ENCODE measurements at places on chromosomes 2 and 18.

- no peak for DNase-seq
These were observed 144.5 kb upstream of the TCF4 start for GRCh38 chr18:55732227-55733106.

DNA sequence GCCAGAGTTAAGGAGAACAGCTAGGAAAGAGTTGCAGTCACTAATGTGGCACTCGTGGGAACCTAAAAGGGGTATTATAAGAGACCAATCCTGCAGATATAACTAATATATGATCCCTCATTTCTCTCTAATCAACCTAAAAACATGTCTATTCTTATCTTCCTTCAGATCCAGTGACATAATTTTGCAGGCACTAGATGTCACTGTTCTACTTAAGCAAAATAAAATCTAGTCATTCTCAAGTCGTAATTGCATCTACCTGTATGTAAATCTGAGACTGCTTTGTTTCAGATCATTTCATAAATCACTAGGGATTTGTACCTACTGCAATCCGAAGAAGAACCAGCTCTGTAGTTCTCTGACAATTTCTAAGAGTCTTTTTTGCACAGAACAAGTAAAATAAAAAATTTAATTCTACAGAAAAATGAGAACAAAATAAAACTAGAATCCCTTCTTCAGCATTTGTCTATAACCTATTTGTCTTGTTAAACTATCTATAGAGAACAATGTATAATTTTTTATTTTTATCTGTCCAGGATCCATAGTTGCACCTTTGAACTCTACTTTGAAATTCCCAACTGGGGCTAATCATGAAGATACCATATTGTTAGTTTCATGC, 56.5 kb upstream of the ERBB4 start:
- DNase-seq, result no peak

DNA sequence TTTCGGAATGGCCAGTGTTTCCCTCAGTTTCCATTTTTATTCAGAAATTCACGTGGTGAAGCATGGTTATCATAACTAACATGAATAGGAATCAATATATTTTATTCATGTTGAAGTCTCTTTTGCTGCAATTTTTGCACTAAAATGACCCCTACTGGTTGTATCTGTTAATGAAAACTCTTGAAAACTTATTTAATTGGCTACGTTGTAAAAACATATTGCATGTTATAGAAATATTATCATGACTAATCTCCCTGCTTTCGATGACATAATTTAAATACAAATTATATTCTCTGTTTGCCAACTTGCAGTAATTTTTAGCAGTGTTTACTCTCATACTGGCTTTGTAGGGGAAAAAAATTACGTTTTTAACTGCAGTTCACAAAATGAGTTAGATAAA, 3.5 kb downstream of the CRIM1 start:
- no peak for DNase-seq

DNA sequence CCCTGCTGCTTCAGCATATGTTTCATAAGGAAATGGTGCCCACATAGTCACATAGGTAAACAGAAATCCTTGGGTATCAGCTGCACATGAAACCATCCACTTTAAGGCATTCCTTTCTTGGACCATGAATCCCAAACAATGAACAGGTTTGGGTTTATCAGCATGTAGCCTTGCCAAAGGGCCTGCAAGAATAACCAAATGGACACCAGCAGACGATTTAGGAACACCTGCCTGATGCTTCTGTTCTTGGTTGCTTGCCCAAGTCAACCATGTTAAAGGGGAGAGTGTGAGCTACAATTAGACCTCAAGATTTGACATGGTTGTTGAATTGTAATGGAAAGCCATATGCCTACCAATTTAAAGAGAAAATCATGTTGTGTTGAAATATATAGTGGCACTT, 1342.7 kb upstream of the PIK3C3 start:
- no peak for DNase-seq

DNA sequence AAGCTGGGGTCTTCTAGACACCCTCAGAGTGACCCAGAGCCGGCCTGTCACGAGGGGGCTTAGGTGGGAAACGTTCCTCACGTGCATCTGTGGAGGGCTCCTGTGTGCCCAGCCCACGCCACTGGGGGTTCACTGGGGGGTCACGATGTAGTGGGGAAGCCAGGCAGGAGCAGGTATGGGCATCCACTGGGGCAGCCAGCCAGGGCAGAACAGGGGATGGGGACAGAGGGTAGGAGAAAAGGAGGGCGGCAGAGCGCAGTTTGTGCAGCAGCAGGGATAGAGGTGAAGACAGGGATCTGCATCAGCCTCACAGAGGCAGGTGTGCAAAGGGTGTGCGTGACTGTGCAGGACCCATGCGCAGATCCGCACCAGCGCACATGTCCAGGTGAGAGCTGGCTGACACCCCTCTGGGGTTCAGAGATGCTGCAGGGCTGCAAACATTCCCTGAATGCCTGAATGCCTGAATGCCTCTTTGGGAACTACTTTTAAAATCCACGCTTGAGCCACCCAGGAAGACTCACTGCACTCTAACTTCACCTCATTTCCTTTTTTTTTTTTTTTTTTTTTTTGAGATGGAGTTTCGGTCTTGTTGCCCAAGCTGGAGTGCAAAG, 10.0 kb downstream of the PNKD start:
- DNase-seq, result no peak

GRCh38 chr2:219675221-219675620, 47.8 kb downstream of the SLC4A3 start:
- no peak for DNase-seq

- DNase-seq, result no peak
These were observed 62.7 kb downstream of the FAM168B start for GRCh38 chr2:131030478-131030971.

- DNase-seq, result no peak
These were observed 107.1 kb downstream of the TTN start for GRCh38 chr2:178700136-178700535.

GRCh38 chr2:232950751-232951150, 62.3 kb downstream of the NGEF start:
- no peak for DNase-seq

DNA sequence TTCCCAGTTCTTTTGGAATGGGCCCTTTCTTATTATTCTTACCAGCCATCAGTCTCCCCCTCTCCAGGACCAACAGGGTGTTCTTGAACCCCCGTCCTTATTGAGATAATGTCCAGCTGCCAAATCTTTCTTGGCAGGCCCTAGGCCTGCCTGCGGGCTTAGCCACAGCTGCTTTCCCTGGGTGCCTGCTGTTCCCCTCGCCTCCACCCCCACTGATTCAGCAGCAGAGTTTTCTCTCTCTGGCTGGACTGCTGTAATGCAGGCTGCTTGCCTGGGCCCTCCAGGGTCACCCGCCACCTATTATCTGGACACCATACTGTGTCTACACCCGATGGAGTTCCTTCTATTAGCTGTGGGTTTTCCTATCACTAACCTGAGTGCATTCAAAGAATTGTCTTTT, 395.4 kb upstream of the ATP5MC3 start:
- DNase-seq, result no peak

DNA sequence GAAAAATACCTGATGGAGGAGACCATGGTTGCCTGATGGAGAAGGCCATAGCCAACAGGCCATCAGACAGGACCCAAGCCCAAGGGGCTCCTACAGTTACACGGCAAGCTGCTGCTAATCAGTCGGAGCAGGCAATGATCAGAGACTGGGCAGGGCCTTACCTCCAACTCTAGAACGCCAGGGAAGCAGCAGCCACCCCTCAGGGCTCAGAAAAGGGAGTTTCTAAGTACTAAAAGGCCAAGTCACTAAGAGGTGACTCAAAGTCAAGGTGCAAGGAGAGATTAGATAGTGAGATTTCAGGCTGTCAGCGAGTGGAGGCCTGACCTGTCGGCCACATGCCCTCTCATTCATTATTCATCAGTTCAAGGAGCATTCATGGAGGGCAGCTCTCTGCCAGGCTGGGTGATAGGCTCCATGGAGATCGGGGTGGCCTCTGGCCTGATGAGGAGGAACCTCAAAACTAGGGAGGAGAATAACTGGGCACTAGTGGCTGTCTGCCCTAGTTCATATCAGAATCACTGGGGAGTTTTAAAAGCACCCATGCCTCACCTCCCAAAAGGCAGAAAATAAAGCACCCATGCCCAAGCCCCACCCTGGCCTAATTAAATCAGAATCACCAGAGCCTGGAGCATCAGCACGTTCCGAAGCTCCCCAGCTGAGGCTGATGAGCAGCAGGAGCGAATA, 3.6 kb downstream of the VIL1 start:
- no peak for DNase-seq

DNA sequence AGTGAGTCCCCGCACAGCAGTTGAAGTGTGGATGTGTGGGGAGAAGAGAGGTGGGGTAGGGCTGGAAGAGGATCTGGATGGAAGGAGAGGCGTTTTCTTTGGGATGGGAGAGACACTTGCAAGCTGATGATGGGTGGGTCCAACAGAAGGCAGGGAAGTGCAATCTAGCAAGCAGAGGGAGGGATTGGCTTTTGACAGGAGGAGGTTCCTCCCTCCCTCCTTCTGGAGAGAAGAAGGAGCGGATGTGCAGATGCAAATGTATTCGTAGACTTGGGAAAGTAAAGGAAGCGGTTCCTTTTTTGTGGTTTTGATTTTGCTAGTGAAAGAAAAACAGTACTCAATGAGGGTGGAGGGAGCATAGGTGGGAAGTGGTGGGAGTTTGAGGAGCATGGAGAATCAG, 48.9 kb downstream of the LAMA3 start:
- no peak for DNase-seq

DNA sequence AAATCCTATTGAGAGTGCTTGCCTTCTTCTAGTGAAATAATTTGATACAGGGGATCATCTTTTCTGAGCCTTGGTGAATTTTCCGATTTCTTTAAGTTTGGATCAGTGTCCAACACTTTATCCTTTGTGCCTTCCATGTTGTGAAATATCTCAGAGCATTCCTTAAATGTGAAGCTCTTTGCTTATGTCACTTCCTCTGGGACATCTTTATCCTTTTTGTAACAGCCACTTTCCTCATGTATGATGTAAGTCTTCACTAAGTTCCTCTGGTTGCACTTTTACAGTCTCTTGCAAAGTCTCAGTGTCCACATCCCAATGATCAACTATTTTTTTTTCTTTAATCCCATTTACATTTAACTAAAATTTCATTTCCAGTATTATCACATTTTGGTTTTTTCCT, 254.2 kb downstream of the EN1 start:
- no peak for DNase-seq

- no peak for DNase-seq
These were observed 3.4 kb downstream of the HDLBP start for GRCh38 chr2:241312082-241312481.

GRCh38 chr2:71513096-71513495, 59.7 kb downstream of the DYSF start:
- DNase-seq, result no peak

DNA sequence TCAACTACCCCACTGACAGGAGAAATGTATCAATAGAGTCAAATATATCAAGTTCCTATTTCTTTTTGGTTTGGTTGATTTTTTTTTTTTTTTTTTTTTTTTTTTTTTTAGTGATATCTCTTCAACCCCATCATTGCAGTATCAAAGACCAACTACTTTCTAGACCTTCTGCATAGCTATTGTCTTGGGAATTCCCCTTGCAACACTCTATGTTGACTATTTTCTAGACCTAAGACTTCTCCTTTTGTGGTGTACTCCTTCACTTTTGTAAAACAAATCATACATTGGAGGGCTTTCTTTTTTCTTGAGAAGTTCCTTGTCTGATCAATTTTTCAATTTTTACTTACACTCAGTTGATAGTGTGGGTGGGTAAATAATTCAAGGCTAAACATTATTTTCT, 46.5 kb upstream of the NR4A2 start:
- DNase-seq, result no peak

DNA sequence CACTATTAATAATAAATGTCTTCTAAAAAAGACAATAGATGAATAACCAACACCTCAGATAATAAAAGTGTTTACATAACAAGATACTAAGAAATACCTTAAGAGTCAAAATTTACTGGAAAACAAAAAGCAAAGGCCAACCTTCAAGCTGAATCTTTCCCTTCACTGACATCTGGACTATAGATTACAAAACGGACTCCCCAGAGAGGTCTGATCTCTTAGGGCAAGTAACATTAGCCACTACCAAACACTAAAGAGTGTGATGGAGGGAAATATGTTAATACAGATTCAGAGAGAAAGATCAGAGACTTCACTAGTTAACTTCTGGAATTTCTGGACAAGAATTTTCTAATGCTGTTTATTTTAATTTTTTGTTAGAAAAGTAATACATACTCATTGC, 13.9 kb downstream of the CLASP1 start:
- no peak for DNase-seq

- no peak for DNase-seq
These were observed 4.8 kb downstream of the TNFRSF11A start for GRCh38 chr18:62329691-62330454.

DNA sequence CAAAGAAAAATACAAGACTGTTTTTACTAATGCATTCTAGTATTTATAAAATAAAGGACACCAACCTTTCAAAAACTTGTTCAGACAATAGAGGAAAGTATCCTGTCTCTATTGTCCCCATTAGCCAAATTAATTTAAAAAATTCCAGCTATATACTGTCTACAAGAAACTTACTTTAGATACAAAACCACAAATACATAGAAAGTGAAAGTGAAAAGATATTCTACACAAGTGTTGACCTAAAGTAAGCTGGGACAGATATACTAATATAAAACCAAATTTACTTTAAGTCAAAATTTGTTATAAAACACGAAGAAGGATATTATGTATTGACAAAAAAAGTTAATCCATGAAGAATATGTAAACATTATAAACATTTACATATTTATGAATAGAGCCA, 893.3 kb upstream of the TMEFF2 start:
- no peak for DNase-seq

Measured in effector CD4-positive, alpha-beta T cell (primary cell).